ENCODE measurements at places on chromosomes 11 and 22. TPM values are rescaled to one million over a fixed set of nuclear protein-coding genes. Genes with fewer than 3 reads are reported as not detected.

DNA sequence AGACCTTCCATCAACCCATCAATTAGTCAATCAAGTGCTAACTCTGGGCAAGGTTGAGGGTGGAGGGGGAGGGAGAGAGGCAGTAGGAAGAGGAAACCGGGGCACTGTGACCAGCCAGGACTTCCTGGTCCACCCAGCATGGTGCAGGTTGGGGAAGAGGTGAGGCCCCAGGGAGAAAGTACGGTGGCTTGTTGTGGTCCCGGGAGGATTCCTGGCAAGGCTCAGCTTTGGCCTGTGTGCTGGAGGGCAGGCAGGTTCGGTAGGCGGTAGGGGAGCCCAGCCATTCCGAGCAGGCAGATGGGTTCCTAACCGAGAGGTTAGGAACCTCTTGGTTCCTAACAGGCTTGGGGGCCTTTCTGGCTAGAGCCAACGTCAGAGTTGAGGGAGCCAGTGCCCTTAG is 10.8 kb downstream of the ST14 start:
- no peaks in the 10 kb centered on the region for H3K4me1 ChIP-seq
- no peak overlapping the region for H3K4me3 ChIP-seq
- no peak for DNase-seq
- H3K27me3 ChIP-seq, result peaks cover 11% of the 10 kb centered on the region
- no peaks in the 10 kb centered on the region for H3K36me3 ChIP-seq
- H3K27ac ChIP-seq, result no peak overlapping the region

- H3K4me3 ChIP-seq, result no peak overlapping the region
- DNase-seq, result no peak
- no peak overlapping the region for H3K27ac ChIP-seq
Measured at GRCh38 chr11:118000067-118000849, 14.1 kb downstream of the IL10RA start.

GRCh38 chr11:119262668-119263351 is 54.1 kb downstream of the MCAM start:
- H3K27ac ChIP-seq, result no peak overlapping the region
- DNase-seq, result no peak
- no peaks in the 10 kb centered on the region for H3K27me3 ChIP-seq

GRCh38 chr11:64356498-64357411 is 2.2 kb upstream of the RPS6KA4 start:
- H3K27me3 ChIP-seq, result no peaks in the 10 kb centered on the region
- no peaks in the 10 kb centered on the region for H3K36me3 ChIP-seq

- H3K4me1 ChIP-seq, result no peaks in the 10 kb centered on the region
- H3K27ac ChIP-seq, result no peak overlapping the region
- no peaks in the 10 kb centered on the region for H3K36me3 ChIP-seq
- no peak overlapping the region for H3K4me3 ChIP-seq
- H3K27me3 ChIP-seq, result no peaks in the 10 kb centered on the region
Measured at GRCh38 chr11:57049749-57050148, 61.0 kb downstream of the OR5AK2 start.

HRAS gene
- 93.5 TPM for total RNA-seq

Data from neural crest cell (in vitro differentiated cells).